ENCODE measurements at places on chromosomes 3 and 15. TPM values are rescaled to one million over a fixed set of nuclear protein-coding genes. Genes with fewer than 3 reads are reported as not detected.

The MELTF gene
- 3.6 TPM for total RNA-seq

DNA sequence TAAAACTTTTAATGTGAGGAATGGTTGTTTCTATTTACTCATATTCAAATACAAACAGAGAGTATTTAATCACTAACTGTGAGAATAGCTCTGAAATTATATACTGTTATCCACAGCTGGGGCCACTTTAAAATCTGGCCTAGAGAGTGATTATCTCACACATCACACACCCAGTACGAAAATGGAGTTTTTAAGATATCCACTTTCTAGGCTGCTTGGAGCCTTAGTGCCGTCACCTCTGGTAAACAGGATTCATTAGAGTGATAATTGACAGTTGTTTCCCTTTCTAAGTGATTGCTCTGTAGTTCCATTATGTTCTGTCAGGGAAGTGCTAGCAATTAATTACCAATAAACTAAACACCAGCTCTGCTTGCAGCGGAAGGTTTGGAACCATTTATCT, 942.4 kb downstream of the FHIT start:
- DNase-seq, result no peak

DNA sequence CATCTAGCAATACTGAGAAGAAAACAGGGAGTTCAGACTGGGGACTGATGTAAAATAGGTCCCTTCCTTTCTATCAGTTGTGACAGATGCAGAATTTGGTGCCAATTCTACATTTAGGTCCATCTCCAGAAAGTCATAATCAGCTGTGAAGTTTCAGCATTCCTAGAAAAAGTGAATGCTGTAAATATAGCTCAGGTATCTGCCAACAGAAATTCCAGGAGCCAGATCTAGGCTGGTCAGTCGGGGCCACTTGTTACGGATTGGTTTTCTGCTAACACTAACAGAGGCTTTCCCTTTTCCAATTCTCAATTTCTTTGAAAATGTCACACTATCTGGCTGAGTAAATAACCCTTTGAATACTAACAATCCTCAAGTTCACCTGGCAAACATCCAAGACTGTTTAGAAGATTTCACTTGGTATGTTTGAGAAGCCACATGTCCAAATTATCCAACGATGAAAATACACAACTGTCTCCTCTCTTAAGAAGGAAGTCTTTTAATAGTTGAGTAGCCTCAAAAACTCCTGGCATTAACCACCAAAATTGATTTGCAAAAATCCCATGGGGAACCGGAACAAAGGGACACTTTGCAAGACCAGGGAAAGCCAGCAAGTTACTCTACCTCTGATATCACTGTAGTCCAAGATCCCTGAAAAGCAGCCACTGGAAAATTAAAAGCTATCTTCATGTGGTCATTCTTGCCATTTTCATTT, 222.3 kb downstream of the ZMAT3 start:
- DNase-seq, result no peak

- no peak for DNase-seq
Observed at GRCh38 chr15:68679161-68679560, 100.4 kb downstream of the CORO2B start.

- no peak for DNase-seq
Observed at GRCh38 chr15:27065151-27065550, 94.2 kb downstream of the GABRG3 start.

- DNase-seq, result no peak
Observed at GRCh38 chr15:70615435-70616310, 147.7 kb downstream of the UACA start.

GRCh38 chr15:29704950-29705597, 117.2 kb downstream of the TJP1 start:
- DNase-seq, result no peak

DNA sequence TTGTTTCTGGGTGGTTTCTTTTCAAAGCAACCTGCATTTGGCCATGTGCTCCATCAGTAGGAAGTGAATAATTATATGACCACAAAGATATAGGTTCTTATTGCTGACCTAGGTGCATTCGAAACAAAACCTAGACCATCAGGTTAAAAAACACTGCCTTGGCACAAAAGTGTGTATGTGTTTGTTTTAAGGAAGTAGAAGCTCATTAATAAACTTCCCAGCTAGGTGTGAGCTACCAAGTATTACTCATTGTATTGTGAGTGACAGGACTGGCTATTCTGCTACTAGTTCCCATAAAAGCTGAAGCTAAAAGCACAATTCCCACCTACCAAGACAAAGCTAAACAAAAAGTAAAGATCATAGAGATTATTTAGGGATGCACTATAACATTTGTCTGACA, 168.2 kb downstream of the TP63 start:
- DNase-seq, result no peak

GRCh38 chr3:18258492-18258891, 166.6 kb downstream of the SATB1 start:
- DNase-seq, result no peak

DNA sequence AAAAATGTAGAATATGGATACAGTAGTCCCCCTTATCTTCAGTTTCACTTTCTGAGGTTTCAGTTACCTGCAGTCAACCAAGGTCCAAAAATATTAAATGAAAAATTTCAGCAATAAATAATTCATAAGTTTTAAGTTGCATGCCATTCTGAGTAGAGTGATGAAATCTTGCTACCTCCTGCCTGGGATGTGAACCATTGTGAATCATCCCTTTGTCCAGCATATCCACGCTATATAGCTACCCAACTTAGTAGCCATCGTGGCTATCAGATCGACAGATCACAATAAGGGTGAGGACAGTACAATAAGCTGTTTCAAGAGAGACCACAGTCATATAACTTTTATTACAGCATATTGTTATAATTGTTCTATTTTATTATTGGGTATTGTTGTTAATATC, 1.2 kb upstream of the LARS2 start:
- no peak for DNase-seq

DNA sequence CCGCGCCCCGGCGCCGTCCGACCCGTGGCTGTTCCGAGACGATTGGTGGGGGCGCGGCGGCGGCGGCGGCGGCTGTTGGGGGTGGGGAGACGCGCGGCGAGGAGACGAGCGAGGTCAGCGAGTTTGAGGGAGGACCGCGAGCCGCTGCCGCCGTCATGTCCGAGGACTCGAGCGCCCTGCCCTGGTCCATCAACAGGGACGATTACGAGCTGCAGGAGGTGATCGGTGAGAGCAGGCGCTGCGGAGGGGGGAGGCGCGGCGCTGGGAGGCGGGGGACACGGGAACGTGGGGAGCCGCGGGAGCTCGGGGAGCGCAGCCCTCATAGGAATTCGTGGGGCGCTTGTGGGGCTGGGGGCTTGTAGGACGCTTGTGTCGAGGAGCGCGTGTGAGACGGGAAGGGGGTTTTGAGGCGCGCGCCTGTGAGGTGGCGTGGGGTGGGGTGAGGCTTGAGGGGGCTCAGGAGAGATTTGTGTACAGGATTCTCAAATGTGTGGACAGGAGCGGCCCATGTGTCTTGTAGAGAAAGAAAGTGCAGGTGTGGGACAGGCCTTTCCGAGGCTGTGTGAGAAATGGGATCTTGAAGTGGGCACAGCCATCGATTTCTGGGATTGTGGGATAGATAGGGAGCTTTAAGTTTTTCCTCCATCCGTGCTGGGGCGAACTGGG, 518 bp downstream of the OXSR1 start:
- DNase-seq, result no peak

GRCh38 chr3:162978136-162978535, 1481.5 kb downstream of the OTOL1 start:
- no peak for DNase-seq

The TNFAIP8L3 gene
- 4.2 TPM for total RNA-seq

GRCh38 chr3:58586776-58587192, 9.6 kb upstream of the FAM107A start:
- no peak for DNase-seq

The GALNT15 gene
- total RNA-seq, result 34.7 TPM

GRCh38 chr15:59237119-59237855, 30.6 kb downstream of the LDHAL6B start:
- no peak for DNase-seq

The GP9 gene
- 12.0 TPM for total RNA-seq

GRCh38 chr3:39294446-39295183, 14.8 kb upstream of the CX3CR1 start:
- no peak for DNase-seq

- DNase-seq, result no peak
Observed at GRCh38 chr15:92118162-92118935, 264.8 kb downstream of the SLCO3A1 start.

DNA sequence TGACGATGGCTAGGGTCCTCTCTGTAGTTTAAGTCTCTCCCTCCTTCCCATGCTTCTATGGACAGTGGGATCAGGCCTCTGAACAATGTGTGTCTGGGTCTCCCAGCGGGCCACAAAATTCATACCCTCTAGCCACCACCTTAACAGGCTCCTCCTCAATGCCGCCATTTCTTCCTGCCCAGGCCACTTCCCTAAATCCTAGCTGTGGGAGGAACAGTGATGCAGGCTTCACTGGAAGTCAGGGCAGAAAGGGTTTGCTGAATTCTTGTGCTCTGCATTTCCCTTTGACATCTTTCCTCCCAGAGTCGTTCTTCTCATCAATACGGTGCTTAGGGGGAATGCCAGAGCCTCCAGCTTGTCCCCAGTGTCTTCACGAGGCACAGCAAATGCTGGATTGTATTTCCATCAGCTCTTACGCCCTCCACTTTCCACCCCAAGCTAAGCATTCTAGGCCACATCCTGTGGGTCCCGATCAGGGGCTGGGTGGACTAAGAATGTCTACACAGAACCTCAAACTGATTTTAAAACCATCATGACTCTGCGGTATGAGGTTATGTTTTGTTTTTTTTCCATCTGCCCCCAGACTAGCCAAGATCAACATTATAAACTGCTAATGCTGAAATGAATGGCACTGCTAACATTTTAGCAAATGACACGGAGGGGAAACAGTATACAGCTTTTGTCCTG, 11.9 kb upstream of the LDHAL6B start:
- no peak for DNase-seq

Measured in upper lobe of left lung (tissue), 6 donors.